ENCODE measurements at places on chromosomes 3 and 15. TPM values are rescaled to one million over a fixed set of nuclear protein-coding genes. Genes with fewer than 3 reads are reported as not detected.

DNA sequence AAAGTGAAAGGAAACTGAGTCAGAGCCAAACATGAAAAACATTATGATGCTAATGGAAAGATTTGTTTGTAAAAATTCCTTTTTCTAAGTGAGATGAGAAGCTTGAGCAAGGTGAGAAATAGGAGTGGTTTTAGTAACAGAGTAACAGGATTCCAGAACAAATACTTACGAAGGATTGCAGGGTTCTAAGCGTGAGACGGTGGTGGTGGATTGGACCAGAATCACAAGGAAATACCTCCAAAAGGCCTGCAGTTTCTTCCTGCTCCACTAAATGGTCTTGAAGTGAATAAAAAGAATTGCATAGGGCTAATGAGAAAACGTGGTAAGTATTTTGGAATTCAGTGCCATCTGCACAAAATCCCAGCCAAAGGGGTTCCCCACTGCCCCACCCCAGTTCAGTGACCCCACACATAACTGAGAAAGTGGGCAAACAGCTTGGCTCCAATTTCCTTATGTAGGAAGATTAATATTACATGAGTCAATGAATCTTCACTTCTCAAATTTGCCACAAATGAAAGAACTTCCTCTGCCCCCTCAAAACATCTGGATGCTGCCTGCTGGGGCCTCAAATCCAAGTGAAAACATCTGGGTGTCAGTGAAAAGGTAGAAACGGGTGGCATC lies 283.8 kb upstream of the NR2F2 start:
- peak; percentile 24 for DNase-seq

DNA sequence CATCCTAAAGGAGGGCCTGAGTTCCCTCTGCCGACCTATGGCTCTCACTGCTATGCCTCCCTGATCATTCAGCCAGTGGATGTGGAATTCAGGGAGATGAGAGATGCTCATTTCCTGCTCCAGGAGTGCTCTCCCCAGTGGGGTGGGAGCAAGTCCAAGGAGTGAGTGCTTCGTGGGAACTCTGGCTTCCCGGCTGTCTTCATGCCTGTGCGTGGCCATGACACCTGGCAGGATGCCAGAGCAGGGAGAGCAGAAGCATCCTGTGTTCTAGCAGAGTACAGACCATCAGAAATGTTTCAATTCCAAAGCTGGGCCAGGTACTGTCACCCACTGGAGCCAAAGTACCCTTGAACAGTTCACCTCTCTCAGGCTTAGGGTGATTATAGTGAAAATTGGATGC lies 45.1 kb downstream of the APH1B start:
- DNase-seq = no peak

- no peak for DNase-seq
These were observed 46.9 kb downstream of the ADCY5 start for GRCh38 chr3:123401836-123402530.

CCR3 gene
- total RNA-seq = not detected

DNA sequence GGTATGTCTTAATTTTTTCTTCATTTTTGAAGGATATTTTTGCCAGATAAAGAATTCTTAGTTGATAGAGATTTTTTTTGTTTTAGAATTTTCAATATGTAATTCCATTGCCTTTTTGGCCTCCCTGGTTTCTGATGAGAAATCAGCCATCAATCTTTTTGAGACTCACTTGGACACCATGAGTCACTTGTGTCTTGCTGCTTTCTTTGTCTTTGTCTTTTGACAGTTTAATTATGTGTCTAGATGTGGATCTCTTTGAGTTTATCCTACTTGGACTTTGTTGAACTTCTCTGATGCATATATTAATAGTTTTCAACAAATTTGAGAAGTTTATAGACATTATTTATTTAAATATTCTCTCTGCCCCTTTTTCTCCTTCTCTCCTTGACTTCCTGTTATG lies 34.7 kb upstream of the AQP9 start:
- no peak for DNase-seq

DNA sequence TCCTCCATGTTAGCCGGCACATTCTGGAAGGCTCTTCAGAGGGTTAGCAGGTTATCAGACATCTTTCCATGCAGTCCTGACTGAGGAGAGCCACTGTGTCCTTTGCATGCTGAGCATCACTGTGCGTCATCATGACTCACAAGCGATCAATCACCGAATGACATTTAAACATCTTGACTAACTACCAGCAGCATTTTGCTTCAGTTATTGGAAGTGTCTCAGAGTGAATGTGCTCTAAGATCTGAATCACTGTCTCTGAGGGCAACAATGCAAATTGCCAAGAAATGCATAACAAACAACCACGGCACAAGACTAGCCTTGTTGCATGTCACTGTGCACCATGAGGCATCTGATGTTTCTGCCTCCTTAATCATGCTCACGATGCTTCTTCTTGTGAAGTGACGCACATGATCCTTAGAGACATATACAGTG lies 18.3 kb upstream of the ATP8B4 start:
- DNase-seq = peak; percentile 90

PARP9 gene
- 6.8 TPM for total RNA-seq

DNA sequence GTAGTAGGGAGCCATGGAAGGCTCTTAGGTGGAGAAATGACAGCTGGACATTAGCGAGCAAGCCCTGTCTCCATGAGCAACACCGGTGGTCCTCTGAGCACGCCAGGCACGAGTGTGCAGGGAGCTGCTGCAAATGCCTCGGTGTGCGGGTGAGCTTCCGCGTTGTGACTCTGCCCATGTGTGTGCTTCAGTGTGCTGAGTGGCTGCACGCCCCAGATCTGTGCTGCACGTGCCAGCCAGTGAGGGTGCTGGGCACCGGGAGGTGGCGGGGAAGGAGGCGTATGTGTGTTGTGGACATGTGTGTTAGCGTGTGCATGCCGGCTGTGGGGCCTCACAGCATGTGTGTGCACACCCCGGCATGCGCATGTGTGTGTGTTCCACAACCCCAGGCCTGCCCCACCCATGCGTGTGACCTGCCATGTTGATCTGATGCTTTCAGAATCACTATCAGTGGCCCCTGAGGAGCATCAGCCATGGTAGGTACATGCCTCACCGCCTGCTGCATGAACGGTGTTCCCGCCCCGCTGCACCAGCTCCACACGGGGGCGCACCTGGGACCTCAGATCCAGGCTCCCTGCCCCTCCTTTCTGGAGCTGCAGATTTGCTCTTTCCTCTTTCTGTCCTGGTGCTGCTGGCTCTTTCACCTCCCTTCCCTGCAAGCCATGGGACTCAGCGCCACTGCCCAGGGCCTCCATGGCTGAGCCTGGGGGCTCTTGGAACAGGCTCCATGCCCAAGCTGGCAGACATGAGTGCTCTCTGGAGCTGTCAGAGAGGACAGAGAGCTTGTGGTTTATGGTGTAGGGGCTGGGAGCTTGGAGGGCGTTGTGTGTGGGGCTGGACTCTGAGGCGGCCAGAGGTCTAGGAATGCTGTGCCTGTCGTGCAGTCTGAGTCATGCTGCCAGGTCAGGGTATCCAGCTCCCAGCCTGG lies 169.4 kb downstream of the TBC1D2B start:
- DNase-seq = no peak

DNA sequence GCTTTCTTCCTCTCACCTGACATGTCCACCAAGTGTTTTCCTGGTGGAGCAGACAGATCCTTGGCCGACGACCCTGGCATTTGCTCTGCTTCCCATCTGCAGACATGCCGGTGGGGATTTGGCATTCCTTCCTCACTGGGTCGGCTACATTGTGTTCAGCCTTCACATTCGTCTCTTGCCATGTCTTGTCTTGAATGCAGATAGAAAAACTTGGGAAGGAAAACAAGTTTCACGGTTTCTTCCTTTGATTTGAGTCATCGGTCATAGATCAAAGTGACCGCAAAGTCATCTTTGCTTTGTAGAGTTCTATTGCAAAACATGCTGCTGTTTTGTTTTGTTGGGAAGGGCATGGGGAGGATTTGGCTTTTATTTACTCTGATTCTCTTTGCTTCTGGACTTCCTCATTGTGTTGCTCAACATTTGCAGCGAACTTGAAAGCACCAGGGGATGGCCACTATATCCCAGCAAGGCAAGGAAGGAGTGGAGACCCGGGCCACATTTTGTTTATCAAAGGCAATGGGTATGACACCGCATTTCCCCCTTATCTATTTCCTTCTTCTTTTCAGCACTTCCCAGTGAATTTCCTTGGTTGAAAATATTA lies 321.3 kb downstream of the CACNA2D3 start:
- no peak for DNase-seq

DNA sequence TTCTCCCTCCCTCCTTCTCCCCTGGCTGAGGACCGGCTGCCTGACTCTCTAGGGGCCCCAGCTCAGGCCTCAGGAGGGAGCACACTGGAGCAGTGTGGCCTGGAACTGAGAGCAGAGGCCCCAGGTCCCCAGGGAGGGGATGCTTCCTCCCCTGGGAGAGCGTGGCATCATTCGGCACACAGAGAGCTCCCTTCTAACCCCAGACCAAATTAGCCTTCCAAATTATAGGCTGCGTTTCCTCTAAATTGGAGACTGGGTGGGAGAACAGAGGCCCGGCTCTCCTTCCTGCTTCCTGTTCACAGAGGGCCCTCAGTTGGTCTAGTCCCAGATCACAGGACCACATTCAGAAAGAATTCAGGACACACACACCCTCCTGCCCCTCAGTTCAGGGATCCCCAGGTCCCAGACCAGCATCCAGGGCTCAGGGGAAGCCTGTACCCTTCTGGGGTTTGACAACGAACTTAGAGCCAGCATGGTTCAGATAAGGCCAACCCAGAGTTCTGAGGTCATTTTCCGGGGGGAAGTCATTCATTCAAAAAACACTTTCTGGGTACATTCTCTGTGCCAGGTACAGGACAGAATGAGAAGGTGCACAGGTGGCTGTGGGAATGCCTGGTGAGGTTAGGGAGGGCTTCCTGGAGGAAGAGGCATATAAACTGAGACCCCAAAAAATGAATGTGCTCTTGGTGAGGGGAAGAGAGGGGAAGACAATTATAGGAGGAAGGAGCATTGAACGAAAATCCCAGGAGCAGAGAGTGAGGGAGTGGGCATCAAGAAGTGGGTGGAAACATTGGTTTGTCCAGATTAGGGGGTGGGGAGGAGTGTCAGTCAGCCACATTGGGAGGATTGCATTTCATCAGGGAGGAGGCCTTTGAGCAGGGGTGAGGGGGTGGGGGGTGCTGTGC lies 28.4 kb upstream of the RPL29 start:
- no peak for DNase-seq

DNA sequence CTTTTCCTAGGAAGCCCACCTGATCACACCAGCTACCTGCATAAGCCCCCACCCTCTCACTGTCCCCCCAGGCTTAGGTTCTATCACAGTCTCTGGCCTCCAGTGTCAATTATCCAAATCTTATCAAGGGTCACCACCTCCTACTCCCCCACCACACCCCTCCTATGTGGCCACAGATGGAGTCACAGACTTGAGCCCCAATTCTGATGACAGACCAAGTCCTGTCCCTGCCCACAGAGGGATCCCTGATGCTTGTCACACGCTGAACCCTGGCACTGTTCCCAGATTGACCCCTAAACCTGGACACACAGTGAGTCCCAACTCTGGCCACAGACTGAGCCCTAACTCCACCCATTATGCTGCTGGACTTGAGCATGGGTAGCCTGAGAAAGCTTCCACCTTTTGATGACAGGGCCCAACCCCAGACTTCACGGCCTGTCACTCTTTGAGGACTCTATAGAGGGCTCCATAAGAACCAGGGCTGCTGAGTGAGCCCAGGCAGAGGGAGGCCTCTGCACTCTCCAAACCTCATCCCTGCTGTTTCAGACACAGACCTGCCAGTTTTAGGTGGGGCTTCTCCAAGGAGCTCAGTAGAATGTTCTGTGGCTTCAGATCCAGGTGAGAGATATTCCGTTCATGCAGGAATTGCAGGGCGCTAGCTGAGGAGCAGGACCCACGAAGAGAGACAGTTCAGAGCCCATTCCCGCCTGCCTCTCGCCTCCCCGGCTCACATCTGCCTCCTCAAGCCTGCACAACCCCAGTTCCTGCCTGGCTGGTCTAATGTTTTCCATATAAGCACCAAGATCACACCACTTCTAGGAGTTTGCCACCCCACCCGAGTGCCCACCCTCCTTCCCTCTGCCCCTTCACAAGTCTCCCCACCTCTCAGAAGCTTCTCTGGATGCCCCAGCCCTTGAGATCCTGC lies 1.8 kb downstream of the ULK3 start:
- no peak for DNase-seq

DNAH12 gene
- total RNA-seq = not detected

UCN2 gene
- total RNA-seq = not detected

BFSP2 gene
- total RNA-seq = not detected

GRCh38 chr15:87145696-87146095 lies 1066.0 kb downstream of the AGBL1 start:
- DNase-seq = no peak

- no peak for DNase-seq
These were observed 554.2 kb downstream of the TUSC7 start for GRCh38 chr3:117263745-117264144.

GRCh38 chr3:77489216-77489615 lies 449.3 kb downstream of the ROBO2 start:
- no peak for DNase-seq

DNA sequence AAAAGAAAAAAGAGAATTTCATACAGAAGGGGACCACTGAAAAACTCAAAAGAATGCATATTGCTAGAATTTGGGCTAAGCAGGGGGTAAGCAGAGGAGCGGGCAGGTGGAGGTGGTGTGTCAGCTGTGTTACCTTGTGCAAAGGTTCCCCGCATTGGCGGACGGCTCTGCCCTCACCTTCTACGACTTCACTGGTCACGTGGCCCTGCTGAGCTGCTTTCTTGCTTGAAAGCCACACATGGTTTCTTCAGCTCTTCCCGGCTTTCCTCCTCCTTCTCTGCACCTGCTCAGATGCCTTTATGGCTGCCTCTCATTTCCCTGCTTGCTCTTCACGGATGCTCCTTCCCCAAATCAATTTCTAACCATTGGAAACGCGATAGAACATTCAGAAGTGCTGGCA lies 30.5 kb downstream of the FAH start:
- DNase-seq = no peak

DNA sequence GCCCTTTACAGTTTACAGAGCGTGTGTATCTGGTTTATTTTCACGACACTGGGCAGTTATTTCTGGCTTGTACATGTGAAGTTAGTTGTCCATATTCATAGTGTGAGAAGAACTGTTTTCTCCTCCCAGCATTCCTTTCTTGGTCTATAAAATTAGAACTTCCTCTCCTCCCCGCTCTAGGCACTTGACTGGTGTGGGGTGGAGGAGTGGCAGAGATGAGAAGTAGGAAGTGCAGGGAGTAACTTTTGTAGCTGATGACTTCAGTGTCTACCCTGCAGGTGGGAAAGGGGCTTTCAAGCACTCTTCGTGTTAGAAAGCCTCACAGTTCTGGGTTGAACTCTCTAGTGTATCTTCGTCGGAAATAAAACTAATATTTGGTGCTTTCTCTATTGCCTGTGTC lies 13.4 kb downstream of the APOD start:
- DNase-seq = no peak

DNA sequence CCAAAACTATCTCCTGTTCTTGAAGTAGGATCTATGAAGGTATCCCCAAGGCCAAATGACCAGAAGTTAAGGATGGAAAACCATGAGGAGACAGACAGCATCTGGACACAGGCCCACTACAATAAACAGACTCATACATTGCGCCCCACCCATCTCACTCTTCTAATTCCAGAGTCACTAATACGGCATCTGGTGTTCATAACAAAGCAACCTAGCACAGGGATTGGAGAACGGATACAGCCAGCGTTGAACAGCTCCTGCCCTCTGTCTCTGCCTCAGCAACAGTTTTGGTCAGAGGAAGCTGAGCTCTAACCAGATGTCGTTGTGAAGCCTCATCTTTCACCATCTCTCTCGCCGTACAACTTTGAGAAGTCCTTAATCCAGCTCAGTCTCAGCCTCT lies 44.5 kb upstream of the CCDC80 start:
- no peak for DNase-seq

TAGLN3 gene
- not detected for total RNA-seq

TXNRD3 gene
- total RNA-seq = 5.6 TPM

GRCh38 chr3:153090973-153091372 lies 71.1 kb upstream of the RAP2B start:
- no peak for DNase-seq
